NCI-H2107 (cell line): ENCODE measurements at places on chromosomes 7 and 10.

DNA sequence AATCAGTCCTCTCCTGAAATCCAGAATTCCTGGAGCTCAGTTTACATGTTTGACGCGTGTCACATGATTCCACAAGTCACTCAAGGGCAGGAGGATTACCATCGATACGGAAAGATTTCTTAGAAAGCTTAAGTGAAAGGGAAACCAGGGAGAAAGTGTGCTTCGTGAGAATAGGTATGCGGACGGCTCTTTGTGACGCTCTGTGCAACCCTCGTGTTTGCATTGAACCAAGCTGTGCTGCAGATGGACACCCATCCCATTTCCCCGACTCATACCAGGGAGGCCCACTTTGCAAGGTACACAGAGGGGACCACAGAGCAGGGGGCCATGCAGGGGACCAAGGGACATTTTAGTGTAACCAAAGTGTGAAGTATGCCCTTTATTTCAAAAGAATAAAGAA, 43.2 kb downstream of the IKZF1 start:
- no peak for DNase-seq

GRCh38 chr10:75941223-75941801, 509.9 kb downstream of the LRMDA start:
- peak; percentile 64 for DNase-seq

- no peak for DNase-seq
Observed at GRCh38 chr7:41536122-41536872, 166.6 kb downstream of the INHBA start.

DNA sequence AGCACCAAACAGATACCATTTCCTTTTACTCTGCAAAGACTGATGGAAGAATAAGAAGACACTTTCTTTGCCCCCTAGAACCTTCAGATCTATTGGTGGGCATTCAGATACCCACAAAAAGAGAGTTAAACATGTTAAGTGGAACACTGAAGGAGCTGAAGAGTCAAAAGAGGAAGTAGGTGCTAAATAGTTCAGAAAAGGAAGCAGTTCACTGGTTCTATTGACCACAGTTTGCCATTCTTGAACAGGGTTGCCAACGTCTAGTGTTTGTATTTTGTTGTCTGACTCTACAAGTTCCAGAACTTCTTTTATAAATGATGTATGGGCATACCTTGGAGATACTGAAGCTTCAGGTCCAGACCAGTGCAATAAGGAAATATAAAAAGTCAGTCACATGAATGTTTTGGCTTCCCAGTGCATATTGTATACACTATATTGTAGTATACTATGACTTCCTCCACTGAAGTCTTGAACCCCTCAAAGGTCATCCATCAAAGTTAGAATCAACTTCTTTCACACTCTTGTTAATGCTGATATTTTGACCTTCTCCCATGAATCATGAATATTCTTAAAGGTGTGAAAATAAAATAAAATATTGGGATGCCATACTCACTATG, 47.5 kb upstream of the AGR3 start:
- no peak for DNase-seq

DNA sequence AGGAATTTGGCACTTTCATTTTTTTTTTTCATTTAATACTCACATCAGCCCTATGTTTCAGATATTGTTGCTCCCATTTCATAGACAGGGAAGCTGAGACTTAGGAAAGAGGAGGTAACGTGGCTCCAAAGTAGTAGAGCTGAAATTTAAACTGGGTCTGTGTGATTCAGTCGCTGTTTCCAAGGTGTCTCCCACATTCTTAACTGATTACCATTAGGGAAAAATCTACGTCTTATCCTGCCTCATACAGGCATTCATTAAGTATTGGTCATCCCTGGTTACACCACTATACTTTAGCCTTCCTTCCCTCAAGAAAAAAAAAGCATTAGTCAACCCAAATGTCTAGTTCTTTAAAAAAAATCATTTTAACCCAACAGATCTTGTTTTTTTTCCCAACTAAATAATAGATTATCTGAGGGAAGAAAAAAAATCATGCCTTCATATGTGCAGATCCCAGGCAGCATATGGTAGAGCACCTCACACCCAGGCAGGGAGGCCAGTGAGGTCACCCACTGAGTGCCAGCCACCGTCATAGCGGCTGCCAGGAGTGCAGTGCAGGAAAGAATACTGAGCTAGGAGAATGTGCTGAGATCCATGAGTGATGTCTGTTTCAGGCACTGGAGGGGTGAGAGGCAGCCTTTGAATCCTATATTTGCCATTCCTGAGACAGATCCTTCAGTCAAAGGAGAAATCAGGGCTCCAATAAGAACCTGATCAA, 59.0 kb upstream of the SORCS3 start:
- DNase-seq = no peak

GRCh38 chr7:129903935-129904334, 48.8 kb downstream of the UBE2H start:
- no peak for DNase-seq

GRCh38 chr10:131758062-131758938, 142.5 kb upstream of the PPP2R2D start:
- peak; percentile 9 for DNase-seq

DNA sequence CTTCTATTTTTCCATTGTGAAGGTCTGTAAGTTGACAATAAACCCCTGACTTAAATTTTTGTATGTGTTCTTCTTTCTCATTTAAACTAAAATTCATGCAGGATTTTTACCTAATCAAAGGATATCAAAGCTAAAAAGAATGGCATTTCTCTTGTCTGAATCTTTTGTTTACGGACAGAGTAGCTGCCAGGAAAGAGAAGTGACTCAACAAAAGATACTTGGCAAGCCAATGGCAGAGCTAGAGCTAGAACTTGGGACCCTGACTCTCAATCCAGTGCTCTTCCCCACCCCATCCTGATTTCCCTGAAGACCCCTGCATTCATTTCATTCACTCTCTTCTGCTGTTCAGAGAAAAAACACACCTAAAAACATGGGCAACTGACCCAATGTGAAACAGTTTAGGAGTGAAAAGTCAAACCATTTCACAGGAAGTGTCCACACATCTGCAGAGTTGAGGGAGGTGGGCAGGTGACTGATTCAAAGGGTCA, 40.2 kb upstream of the PDLIM1 start:
- no peak for DNase-seq

DNA sequence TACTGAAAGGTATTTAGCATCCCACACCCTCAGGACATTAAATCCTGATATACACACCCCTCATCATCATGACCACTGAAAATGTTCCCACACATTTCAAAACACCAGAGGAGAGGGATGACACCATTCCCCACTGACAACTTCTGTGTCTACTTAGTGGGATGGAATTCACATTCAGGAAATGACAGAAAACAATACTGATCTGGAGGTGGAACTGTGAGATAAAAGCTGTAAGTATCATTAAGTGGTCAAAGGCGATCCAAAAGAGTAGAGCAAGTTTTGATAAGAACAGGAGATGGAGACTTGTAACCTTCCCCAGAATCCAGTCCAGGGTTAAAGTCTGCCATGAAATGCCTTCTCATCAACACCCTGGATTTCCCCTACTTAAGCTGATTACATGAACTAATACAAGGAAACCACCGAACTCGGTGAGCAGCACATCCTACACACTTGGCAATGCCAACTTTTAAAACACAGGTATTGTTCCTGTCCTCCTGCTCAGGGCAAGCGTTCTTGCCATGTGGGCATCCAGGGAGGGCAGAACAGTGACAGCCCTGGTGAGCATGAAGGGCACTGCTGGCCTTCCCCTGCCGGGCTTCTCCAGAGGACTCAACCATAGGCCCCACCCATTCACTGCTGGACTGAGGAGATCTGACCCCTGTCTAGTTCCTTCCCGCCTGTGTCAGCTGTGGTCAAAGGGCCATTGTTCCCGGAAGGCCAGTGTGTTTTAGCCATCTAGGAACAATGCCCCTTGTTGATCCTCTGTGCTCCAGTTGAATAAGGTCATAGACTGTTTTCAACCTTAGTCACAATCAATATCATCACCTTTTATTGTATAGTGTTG, 85.0 kb downstream of the SGMS1 start:
- DNase-seq = no peak

DNA sequence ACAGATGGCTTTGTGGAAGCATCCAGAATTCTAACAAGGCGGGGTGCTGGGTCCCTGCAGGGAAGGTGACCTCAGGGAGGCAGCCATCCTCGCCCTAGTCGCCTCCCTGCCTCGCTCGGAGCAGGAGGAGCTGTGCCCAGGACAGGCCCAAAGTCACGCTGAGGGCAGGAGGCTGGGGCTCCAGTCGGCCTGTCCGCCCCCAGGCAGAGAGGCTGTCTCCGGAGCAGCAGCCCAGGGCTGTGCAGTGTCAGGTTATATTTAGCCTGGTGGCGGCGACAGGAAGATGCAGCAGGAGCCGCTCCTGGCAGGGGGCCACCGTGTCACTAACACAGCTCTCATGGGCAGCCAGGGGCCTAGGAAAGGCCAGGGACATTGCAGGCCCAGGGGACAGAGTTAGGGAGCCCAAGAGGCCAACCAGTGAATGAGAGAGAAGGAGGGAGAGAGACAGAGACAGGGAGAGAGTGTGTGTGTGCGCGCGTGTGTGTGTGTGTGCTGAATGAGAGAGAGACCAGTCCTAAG, 13.5 kb downstream of the KCNH2 start:
- DNase-seq = no peak

DNA sequence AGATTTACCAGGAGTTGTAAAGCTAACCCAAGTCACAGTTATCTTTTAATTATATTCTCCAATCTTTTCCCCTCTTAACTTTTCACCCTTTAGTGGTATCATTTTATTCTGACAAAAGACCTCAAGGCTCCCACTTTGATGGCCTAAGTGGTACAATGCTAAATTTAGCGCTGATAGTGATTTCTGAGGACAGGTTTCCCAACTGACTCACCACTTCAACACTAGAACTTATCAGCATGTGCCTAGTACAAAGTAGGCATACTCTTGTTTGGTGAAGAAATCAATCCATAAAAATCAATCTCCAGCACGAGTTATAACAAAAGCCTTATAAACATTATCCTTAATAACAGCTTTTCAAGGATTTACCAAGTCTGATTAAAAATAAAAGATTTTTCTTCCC, 7.5 kb downstream of the SNX13 start:
- DNase-seq = no peak

DNA sequence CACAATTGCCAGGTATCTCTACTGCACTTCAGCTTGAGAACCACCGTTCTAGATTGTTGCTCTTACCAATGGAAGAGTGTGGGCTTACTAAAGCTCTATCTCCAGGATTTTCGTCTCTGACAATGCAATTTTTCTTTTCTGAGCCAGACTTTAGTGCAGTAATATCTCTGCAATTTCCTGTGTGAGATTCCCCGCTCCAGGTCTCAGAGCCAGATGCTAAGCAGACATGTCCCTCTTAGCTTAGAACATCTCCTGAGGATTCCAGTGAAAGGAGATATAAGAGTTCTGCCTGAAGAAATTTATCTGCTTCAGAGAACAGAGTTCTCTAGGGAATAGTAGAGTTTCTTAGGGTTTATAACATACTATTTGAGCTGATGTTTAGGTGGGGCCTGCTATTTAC, 82.0 kb downstream of the SND1 start:
- DNase-seq = no peak

GRCh38 chr10:17744341-17744861, 7.6 kb upstream of the TMEM236 start:
- DNase-seq = no peak

DNA sequence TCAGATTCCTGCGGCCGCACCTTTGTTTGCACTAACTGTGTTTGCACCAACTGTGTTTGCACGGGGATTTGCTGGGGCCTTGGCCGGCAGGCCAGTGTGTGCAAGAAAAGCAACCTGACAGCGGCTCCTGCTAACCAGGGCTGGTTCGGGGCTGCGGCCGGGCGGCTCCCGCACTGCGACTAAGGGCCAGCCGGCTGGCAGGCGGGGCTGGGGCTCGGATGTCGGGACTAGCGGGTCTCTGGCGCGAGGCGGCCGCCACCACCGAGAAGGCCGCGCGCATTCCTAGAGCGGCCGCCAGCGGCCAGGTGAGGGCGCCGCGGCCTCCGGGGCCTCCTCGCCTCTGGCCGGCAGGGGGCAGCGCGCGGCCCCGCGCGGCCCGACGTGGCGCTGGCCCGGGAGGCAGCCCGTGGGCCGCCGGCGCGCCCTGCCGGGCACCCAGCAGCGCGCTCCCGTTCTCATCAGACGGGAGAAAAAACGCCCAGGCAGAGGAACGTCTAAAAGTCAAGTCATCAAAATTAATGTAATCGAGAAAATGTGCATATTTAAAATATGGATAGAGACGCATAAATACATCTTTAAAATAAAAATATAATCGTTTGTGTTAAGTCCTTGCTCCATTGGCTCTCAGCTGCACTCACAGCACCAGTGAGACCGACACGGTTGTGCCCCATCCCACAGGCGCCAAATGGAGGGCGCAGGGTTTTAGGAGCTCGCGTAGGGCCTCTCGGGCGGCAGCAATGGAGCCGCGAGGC, 38.5 kb downstream of the ZNF777 start:
- peak; percentile 73 for DNase-seq

GRCh38 chr10:43644252-43644651, 4.4 kb downstream of the ZNF32 start:
- no peak for DNase-seq

DNA sequence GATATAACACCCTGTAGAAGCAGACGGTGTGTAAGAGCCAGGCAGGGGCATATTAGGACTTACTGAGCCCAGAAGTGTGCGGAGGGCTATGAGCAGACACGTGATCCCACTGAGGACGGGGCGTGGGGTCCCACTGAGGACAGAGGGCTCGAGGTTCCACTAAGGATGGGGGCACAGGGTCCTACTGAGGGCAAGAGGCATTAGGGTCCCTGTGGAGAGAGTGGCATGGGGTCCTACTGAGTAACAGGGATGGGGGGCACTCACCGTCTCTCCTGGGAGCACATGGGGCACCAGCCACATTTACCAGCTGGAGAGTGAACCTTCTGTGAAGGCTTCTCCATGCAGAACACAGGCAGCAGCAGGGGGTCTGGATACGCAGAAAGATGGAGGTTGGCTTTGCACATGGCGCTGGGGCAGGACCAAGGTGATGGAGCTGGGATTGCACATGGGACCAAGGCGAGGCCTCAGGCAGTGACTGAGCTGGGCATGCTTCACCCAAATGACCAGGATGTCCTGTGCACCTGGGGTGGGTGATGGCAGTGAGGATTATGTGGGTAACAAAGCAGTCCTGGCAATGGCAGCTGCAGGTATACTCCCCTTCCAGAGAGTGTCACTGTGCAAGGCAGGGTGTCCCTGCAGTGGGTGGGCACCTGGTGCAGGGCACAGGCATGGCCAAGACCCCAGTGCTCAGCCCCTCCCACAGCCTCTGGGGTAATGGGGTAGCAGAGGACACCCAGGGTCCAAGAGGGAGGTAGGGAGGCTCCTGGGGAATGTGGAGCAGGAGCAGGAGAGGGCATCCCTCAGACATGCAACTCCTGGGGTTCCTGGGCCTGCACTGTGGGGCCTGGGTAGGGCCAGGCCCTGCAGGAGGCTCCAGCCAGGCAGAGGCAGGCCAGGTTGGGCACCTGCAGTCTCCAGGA, 278.1 kb downstream of the TCERG1L start:
- DNase-seq = no peak
